HL-60 (cell line): ENCODE measurements at places on chromosomes 5 and 9.
A peak's percentile ranks its signal among the peaks of the same experiment; 100 is the strongest.

GRCh38 chr9:126519660-126520420 is 93.9 kb upstream of the LMX1B start:
- no peak for DNase-seq

- no peak for DNase-seq
Observed at GRCh38 chr5:90956511-90957097, 398.0 kb downstream of the ADGRV1 start.

- no peak for DNase-seq
Observed at GRCh38 chr5:103264508-103264907, 5.9 kb downstream of the MACIR start.

DNA sequence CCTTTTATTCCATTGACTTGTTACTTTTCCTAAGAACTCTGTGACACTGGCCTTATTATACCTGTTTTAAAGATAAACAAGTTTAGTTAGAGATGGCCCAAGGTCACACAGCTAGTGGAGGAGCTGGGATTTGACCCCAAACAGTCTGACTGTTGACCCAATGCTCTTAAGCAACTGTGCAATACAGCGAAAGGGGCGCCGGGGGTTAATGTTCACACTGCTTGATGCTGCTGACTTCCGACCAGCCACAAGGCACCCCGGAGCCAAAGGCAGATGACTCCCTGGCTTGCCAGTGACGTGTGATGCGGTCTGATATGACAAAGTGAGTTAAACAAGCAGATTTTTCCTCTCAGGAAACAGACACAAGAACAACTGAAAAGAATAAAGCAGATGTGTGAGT is 23.9 kb downstream of the PIK3R1 start:
- DNase-seq, result peak; percentile 84

GRCh38 chr9:81394881-81395675 is 294.3 kb downstream of the TLE1 start:
- DNase-seq, result no peak

DNA sequence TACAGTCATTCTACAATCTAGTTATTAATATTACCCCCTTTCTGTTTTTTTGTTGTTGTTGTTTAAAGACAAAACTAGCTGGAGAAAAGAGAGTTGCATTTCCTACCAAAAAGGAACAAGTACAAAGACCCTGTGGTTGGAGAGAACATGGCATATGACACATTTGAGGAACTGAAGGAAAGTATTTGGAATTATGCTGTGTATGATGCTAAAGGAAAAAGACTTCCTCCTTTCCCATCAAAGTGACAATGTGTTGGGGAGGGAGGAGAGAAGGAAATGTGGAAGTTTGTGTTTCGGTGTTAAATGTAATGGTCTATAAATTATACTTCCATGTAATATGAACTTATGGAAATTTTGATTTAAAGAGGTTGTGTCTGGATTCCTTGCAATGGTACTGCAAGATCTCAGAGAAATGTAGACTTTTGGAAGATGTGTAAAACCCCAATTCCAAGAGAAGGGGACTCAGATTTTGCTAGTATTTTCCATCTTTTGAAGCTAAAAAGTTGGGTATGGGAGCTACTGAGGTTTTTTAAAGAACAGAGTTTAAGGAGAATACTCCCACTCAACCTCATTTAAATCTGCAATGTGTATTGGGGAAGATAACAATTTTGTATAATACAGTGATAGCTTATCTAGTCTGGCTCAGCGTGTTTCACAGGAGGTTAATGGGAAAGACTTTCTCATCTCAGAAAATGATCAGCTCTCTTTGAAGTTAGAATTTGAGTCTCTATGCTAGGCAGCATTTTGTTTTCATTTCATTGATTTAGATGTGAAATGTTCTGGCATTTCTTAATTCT is 15.4 kb upstream of the TNFSF8 start:
- DNase-seq, result no peak

DNA sequence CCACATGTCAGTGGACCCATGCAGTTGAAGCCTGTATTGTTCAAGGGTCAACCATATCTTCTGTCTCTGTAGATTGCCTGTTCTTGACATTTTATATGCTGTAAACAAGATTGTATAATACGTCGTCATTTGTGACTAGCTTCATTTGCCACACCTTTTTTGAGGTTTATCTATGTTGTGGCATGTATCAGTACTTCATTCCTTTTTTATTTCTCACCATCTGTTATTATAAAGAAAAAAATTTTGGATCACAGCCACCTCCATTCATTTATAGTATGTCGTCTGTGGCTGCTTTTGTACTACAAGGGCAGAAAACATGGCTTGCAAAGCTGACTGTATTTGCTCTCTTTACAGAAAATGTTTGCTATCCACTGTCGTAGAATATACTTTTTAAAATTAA is 72.4 kb downstream of the TEK start:
- no peak for DNase-seq

- DNase-seq, result no peak
Observed at GRCh38 chr9:72441848-72442607, 77.0 kb upstream of the ZFAND5 start.

DNA sequence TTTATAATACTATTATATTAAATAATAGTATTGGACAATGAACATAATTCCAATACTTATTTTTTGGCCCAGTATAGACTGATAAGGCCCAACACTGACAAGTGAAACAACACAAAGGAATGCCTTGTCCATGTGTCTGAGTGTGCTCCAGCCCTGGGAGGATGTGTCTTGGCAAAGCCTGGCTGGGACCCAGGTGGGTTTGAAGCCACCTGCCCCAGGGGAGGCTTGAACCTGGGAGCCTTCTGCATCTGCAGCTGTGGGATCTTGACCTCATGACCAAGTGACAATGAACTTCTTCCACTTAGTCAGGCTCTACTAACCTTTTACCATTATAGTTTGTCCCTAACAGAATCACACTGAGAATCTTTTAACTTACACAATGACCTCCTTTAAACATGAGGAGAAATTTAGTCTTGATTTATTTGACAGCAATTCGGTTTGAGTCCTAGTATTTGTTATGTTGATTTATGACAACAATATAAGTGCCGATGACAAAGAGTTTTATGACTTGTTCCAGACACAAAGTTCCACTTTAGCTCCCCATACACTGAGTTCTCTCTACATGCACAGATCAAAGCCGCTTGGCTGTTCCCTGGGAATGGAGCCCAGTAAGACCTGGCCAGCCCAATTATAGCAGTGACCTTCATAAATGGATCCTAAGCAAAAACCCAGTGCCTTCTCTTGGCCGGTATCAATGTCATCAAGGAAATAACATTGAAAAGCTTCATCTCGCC is 294.5 kb downstream of the CTNND2 start:
- no peak for DNase-seq

- DNase-seq, result no peak
Observed at GRCh38 chr5:64229163-64229774, 63.6 kb downstream of the RNF180 start.

DNA sequence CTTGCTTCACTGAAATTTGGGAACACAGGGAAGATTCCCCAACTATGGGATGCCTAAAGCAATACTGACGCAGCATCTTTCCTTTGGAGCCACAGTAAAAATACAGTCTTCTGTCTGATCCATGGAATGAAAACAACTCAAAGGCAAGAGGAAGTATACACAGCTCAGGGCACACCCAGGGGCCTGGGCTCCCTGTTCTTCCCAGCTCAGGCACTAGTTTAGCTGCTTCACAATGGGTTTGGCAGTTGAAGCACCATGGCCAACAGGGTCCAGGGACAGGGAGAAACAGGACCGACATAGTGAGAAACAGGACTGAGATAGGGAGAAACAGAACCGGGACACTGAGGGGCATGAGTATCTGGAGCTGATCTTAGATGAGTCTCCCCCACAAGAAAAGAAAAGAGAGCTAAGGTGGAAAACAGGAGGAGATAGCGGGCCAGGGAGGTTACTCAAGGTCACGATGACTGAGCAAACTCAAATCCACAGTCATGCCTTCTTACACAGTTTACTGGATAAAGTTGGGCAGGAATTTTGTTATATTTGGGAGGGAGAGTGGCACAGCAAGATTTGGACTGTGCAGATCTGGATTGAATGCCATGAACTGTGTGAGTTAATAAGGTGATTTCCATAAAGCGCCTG is 198.8 kb downstream of the SMARCA2 start:
- DNase-seq, result no peak

- DNase-seq, result no peak
Observed at GRCh38 chr9:3962496-3962895, 337.4 kb downstream of the GLIS3 start.

DNA sequence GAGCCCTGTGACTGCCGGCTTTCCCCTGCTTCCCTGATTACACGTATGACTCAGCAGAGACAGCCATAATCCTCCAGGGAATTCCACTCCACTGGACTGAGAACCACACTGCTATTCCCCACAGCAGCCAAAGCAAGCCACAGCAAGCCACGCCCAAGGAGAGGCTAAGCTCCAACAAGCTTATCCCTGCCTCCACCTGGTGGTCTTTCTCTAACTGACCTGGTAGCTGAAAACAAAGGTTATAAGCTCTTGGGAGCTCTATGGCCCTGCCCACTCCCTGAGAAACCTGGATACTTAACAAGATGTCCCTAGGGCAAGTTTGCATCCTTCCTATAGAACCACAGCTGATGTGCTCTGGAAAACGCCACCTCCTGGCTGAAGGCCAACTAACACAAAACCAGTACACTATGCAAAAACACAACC is 613.7 kb upstream of the CDH18 start:
- DNase-seq, result no peak

DNA sequence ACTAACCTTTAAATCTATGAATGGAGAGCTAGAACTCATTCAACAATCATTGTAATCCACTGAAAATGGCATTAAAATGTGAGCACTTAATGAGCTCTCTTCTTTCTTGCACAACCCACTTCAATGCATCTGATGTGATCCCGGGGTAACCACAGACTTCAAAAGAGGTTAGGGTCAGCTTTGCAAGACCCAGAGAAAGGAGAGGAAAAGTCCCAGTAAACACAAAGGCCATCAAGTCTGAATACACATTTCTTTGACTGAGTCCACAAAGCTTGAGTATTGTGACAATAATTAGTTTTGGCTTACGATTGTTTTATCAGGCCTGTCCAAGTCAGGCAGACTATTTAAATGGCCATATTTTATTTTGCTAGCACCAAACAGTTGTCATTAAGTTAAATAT is 148.8 kb upstream of the ZNF608 start:
- DNase-seq, result no peak

DNA sequence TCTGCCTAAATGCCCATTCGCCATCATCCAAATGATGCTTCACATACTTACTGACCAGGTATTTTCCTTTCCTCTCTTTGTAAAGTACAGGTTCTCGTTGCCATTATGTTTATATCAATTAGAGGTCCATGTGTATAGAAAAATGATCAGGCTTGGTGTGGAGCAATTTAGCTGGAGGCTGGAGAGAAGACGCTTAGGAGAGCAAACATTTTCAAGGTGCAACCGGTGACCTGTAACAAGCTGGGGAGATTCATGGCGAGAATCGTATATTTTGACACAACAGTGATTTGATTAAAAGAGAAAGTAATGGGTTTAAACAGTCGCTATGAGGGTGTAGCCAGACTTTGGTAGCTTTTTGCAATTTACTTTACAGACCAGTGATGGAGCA is 170.9 kb upstream of the TBCA start:
- no peak for DNase-seq

DNA sequence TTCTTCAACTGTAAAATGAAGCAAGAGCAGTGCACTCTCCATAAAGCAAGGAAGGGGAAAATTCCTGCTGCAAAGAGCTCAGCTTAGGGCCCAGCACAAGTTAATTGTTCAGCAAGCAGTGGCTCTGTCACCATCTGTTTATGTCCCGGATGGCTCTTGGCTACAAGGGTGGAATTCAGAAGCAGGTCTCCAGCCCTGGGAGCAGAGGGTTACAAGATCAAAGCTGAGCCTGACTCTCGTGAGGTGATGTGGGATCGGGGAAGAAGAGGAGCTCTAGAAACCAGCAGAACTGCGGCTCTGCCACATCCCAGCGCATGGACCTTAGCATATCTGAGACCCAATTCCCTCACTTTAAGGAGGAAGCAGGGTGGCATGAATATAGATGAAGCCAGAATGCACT is 25.2 kb upstream of the OLFM1 start:
- no peak for DNase-seq

- DNase-seq, result no peak
Observed at GRCh38 chr5:32331217-32331934, 18.6 kb upstream of the MTMR12 start.

- DNase-seq, result peak; percentile 9
Observed at GRCh38 chr5:94849821-94850736, 231.6 kb downstream of the SLF1 start.

DNA sequence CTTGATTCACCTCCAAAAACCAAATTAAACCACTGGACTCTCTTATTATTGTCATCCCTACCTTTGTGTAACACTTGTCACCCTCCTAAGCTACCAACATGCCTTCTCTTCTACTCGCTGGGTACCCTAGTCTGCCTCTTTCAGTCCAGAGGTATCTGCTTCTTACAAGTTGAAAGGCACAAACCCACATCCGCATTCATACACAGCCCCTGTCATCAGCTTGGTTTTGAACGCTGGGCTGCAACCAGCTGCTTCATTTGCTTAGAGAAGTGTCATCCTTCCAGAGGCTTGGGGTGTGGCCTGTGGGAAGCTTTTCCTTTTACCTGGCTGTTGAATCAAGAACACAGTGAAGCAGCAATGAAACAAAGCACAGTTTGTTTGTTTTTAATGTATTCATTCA is 138.8 kb upstream of the WWC1 start:
- DNase-seq, result no peak

DNA sequence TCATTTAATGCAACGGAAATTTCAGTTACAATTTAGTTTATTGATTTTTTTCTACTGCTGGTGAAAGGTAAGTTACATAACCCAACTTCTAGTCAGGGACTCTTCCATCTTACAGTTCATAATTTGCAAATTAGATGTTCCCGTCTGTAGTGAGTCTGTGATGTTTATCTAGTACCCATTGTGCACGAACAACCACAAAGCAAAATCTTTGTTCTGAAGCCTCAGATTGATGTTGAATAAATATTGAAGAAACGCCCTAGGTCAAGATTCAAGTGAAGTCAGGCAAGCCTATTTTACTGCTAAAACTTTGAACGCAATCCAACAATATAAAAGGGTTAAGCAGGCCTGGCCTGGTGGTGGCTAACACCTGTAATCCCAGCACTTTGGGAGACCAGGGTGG is 43.1 kb downstream of the BASP1 start:
- no peak for DNase-seq

DNA sequence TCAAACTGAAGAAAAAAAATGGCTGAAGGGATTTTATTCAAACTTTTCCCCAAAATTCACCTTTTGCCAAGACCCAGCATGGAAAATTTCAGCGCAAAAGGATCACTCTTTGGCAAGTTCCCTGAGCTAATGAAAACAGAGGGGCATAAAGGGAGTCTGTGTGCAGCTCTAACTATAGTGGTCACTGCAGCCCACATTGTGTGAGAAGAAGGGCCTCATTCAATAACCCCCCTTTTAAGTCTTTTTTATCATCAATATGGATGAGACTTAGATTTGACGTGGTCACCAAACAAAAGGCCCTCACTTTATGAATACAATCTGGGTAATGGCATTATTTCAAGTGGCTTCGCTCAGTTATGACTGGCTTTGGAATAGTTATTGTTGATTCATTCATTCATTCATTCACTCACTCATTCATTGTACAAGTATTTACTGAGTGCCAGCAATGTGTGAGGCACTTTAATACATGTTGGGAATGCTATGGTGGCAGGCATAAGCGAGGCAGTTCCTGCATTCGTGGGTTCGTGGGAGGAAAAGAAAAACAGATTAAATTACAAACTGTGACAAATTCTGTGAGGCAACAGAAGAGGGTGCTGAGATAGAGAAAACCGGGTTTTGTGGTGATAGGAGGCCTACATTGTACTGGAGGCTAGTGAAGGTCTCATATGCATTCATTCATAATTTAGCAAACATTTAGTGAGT is 145.7 kb upstream of the KLF4 start:
- no peak for DNase-seq

GRCh38 chr9:89168901-89169813 is 9.5 kb downstream of the SHC3 start:
- no peak for DNase-seq

GRCh38 chr9:113397203-113397631 is 3.9 kb downstream of the ALAD start:
- no peak for DNase-seq
